Occipital lobe (tissue), 3 donors: ENCODE measurements at places on chromosomes 1 and 21. TPM values are rescaled to one million over a fixed set of nuclear protein-coding genes. Genes with fewer than 3 reads are reported as not detected.

TXNDC12 gene
- 15.3 TPM for total RNA-seq

TCHHL1 gene
- total RNA-seq, result not detected

UBE2Q1 gene
- total RNA-seq, result 20.6 TPM

FAM78B gene
- total RNA-seq, result 5.1 TPM

MYOCOS gene
- not detected for total RNA-seq

CPLANE2 gene
- 19.0 TPM for total RNA-seq

FMO5 gene
- 0.62 TPM for total RNA-seq

LRRC38 gene
- not detected for total RNA-seq

ICOSLG gene
- total RNA-seq, result 0.31 TPM

AVPR1B gene
- total RNA-seq, result not detected

ANXA9 gene
- total RNA-seq, result not detected

KIF14 gene
- 1.9 TPM for total RNA-seq

F13B gene
- not detected for total RNA-seq

RGS13 gene
- total RNA-seq, result not detected

ARHGEF2 gene
- total RNA-seq, result 129 TPM

CDC7 gene
- 29.3 TPM for total RNA-seq

GJC2 gene
- 1.1 TPM for total RNA-seq

SASS6 gene
- total RNA-seq, result 4.7 TPM

CXADR gene
- 372 TPM for total RNA-seq

TSPAN2 gene
- total RNA-seq, result 28.5 TPM

PLPPR4 gene
- total RNA-seq, result 211 TPM

SPRR2B gene
- total RNA-seq, result not detected

HSD17B7 gene
- 27.3 TPM for total RNA-seq

AMY2A gene
- not detected for total RNA-seq

FGR gene
- total RNA-seq, result 0.78 TPM

SON gene
- 119 TPM for total RNA-seq

PADI2 gene
- total RNA-seq, result 0.94 TPM

GBP2 gene
- total RNA-seq, result 0.62 TPM

ALG14 gene
- 4.1 TPM for total RNA-seq

AHCYL1 gene
- total RNA-seq, result 26.4 TPM

KRTAP10-3 gene
- not detected for total RNA-seq

ZNHIT6 gene
- 12.8 TPM for total RNA-seq
